ENCODE measurements at places on chromosomes 16 and 17.

- DNase-seq, result no peak
Observed at GRCh38 chr17:55391244-55391757, 30.3 kb downstream of the MMD start.

DNA sequence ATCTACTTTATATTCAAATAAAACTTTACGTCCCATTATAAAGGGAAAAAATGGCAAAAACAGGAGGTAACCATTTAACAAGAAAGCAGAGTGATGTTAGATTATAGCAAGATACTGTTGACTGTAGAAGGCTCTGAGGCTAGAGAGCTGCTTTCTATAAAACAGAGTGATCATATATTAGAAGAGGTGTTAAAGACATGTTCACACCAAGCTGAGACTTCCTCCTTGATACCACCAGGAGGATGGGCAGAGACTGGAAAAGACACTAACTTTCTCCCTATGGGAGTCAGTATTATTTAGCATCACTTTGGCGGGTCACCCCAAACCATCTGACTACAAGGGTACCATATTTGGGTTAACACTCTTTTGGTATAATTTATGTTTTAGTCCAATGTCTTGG lies 687 bp upstream of the CIITA start:
- DNase-seq, result no peak

DNA sequence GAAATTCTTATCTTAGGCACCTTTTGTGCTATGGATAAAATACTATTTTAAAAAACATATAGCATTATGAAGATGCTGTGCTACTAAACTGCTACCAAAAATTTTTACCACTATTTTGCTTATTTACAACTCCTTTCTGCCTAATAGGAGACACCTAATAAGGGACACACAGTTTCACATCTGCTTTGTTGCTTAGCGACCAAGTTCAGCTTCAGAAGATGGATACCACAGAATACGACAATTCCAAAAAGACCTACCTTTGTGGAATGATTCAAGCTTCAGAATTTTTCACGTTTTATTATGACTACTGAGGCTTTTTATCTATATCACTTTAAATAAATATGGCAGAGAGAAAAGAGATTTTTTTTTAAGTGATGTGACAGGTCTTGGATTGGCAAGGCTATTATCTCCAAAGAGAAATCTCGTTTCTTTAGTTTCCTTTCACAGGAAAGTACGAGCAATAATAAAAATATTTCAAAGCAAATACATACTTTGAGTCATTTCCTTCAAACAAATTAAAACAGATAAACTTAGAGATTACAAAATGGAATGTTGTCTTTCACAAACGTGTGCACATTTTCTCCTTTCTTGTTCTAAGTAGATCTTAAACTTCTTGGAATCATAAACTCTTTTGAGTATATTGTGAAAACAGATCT lies 35.4 kb downstream of the SPAG9 start:
- no peak for DNase-seq

GRCh38 chr17:16936536-16937310 lies 35.2 kb downstream of the TNFRSF13B start:
- DNase-seq, result no peak

DNA sequence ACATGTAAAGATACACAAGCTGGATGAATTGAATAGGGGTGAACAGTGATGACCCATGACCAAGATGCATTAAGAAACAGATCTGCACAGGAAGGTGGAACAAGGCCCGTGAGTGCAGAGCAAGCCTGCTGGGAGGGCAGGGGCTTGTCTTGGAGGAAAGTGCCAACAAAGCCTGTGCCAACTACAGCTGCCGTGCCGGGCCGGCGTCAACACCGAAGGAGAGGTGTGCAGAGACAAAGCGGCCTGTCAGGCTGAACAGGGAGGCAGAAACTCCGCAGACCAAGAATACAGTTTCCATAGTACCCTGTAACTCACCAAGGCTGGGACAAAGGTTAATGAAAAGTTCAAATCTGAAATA lies 46.7 kb downstream of the ANKRD11 start:
- DNase-seq, result no peak
